Inflammatory macrophage (primary cell): ENCODE measurements at places on chromosomes 3 and 15.
A peak's percentile ranks its signal among the peaks of the same experiment; 100 is the strongest.

- DNase-seq = peak; percentile 63
Measured at GRCh38 chr3:149414557-149415231, 37.2 kb upstream of the TM4SF1 start.

- DNase-seq = no peak
Measured at GRCh38 chr3:141384157-141384556, 15.9 kb downstream of the ZBTB38 start.

DNA sequence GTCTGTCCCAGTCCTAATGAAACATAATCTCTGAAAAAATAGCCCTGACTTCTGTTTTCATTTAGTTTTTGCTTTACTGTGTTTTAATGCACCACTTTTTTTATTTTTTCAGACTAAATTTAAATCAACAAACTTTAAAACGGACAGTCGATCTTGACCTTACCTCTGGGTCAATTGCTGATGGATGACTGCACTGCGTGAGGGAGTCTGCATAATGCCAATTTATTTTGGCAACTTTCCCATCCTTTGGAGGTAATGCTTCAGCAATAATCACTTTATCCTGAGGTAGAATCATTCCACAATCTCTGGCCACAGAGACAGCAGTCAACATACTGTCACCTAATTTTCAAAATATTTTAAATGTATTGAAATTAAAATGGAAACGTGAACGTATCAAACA is 32.5 kb upstream of the GP5 start:
- no peak for DNase-seq

DNA sequence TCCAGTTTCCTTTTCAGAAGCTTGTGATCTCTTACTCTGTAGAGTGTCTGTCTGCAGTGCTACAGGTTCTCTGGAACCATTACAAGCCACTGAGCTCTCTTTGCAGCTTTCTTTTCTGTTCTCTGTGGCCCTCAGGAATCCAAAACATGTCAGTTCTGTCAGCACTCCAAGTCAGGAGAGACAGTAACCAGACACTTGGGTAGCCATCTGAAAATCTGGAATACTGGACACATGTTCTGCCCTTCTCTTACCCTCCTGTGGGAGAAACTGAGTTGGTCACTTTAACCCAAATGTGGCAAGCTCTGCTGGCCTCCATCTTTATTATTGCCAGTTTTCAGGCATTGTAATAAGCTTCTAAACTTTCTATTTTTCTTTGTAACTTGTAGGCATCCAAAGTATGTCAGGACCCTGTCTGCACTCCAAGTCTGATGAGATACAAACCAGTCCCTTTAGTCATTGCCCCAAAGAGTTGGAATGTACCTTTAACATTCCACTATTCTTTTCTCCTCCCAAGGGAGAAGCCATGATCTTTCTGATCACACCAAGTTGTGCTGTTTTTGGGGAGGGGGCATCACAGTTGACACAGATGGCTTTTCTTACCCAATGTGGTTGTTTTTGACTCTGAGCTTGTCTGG is 183.7 kb downstream of the DPH6 start:
- no peak for DNase-seq

- DNase-seq = peak; percentile 23
Measured at GRCh38 chr15:74542166-74543042, 1.4 kb downstream of the ARID3B start.
